ENCODE measurements at places on chromosomes 7 and 10.

DNA sequence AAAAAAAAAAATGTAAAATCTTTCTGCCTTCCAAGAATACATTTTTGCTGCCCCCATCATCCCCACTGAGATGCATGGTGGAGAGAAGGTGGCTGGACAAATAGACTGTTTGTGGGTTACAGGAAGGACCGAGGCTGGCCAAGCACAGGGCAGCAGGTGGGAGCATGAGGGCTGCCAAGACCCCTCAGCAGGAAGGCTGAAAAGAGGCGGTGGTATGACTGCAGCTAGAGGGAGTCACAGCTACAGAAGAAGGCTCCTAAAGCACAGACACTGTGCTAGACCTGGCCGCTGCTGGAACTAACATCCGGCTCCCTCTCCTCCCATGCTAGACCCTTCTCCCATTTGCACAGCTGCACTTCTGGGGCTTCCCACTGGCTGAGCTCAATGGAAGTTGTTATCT, 289.6 kb downstream of the TCERG1L start:
- DNase-seq: no peak

DNA sequence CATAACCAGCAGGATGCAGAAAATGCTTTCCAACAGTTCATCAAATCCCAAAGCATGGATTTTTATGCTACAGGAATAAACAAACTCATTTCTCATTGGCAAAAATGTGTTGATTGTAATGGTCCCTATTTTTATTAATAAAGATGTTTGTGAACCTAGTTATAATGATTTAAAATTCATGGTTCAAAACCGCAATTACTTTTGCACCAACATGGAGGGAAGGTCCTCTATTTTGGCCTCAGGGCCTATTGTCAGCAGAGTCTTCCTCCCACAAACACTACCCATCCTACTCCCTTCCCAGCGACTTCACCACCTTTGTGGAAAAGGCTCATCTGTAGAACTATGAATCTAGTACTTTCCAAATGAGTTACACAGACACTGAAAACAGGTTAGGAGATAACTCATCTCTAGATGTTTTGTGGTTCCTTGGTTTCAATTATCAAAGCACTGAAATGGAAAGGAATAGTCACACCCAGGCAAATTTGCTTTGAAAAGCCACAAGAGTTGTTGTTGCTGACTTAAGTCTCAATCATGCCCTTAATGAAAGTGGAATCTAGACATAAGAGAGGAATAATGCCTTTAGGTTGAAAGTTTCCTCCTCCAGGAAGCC, 59.4 kb upstream of the FRMD4A start:
- no peak for DNase-seq

DNA sequence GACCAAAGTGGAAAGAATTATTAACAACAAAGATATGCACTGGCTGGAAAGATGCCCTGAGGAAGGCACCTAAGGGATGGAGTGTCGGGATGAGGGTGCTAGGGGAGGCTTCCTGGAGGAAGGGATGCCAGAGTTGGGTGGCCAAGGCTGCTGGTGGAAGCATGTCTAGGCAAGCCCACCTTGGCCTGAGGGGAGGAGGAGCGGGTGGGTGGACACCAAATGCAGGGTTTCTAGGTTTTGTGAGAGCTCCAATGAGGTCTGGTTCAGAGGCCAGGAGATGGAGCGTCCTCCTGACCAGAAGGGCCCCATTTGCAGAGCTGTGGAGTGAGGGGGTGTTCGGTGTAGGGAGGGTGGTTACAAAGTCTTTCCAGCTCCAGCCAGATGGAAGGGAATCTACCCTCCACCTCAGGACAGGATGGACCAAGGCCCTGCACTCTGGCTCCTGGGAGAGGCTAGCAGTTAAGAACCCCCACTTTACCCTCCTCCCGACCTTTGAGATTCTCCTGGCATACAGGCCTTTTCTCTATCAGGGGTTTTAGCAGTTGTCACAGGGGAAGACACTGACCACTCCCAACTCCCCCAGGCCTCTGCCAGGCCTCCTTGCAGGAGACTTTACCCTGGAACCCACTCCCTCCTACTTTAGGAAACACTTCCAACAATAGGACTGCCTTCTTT, 3.0 kb upstream of the DDIT4 start:
- no peak for DNase-seq

DNA sequence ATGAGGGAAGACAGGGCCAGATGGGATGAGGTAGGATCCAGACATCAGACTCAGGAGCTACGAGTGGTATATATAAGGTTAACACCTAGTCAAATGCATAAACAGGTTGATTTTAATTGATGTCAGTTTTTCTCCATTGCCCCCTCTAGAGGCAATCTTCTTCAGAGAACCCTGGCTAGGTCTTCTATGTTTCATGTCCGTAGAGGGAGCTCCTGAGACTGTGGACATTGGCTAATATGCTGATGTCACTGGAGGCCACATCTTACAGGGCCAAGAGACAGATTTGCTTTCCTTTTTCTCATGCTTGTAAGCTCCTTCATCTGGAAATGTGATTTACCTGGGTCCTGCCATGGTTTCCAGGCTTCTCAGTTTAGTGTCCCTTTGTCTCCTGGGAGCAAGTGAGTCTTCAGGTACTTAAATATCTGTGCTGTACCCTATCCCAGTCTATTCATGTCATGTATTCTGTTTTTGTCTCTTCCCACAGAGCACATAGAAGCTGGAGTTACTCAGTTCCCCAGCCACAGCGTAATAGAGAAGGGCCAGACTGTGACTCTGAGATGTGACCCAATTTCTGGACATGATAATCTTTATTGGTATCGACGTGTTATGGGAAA, 161.6 kb upstream of the PRSS1 start:
- DNase-seq: no peak

DNA sequence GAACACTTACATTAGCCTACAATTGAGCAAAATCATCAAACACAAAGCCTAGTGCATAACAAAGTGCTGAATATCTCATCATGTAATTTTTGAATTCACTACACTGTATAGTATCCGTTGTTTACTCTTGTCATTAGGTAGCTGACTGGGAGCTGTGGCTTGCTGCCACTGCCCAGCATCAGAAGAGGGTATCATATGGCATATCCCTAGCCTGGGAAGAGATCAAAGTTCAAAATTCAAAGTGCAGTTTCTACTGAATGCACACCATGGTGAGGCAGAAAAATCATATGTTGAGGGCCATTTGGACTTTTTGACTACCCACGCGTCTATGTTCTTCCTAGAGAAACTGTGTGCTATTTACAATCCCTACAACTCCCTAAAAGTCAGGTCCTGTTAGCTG, 7.5 kb upstream of the ZC3HAV1 start:
- DNase-seq: no peak

DNA sequence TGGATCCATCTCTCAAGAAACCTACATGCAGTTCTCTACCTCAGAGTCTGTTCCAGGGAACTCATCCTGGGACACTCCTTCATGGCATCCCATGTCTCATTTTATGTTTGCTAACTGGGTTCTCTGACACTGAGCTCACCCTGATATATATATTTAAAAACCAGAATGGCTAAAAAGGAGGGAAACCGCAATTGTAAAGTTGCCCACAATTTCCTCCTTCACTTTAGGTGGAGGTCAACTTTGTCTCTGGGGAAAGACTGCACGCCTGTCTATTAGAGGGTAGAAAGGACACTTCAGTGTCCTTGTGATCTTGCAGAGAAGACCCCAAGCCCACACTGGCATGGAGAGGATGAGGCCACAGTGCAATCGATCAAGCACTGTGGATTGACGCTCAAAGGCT, 131.7 kb downstream of the TEX36 start:
- DNase-seq: no peak

DNA sequence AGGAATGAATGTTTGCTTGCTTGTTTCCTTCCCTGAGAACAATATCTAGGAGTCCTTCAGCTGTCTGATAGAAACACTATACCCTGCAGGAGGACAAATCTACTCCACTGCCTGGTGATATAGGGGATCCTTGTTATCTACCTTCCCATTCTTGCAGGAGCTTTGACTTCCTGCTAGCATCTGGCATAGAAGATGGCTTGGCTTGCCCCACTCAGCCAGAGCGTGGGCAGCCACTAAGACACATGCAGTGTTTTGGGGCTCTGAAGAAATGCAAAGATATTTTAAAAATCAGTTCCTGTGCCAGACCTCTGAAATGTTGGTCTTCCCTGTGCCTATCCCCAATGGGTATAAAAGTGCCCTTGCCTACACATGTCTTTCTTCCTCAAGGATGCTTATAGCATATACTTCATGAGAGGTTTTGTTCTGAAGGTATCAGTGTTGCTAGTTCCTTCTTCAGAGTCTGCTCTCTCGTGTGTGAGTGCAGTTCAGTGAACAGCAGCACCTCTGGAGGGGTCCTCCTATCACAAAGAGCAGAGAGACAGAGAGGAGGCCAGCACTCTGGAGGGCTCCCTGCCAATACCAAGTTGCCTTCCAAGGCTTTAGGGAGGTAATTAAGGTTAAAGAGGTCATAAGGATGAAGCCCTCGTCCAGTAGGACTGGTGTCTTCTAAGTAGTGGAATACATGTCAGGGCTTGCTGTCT, 149.1 kb upstream of the CALCR start:
- DNase-seq: no peak

- DNase-seq: no peak
Measured at GRCh38 chr7:265998-266850, 23.7 kb upstream of the FOXL3 start.

GRCh38 chr10:6660460-6660859, 80.4 kb upstream of the PRKCQ start:
- DNase-seq: no peak

DNA sequence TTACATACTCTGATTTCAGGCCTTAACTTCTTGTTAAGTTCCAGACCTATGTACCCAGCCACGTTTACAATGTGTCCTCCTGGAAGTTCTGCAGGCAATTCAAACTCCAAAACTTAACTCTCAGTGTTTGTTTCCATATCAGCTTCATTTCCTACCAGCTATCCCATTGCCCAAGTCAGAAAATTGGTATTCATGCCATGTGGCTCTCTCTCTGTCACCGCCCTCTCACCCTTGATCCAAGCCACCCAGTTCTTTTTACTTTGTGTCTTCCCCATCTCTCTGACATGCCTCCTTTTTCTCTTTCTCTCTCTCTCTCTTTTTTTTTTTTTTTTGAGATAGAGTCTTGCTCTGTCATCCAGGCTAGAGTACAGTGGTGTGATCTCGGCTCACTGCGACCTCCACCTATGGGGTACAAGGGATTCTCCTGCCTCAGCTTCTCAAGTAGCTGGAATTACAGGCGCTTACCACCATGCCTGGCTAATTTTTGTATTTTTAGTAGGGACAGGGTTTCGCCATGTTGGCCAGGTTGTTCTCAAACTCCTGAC, 33.9 kb downstream of the ARL4A start:
- DNase-seq: no peak

- no peak for DNase-seq
Measured at GRCh38 chr7:1235501-1236131, 2.9 kb downstream of the UNCX start.

GRCh38 chr10:114257498-114257897, 18.4 kb downstream of the VWA2 start:
- no peak for DNase-seq

DNA sequence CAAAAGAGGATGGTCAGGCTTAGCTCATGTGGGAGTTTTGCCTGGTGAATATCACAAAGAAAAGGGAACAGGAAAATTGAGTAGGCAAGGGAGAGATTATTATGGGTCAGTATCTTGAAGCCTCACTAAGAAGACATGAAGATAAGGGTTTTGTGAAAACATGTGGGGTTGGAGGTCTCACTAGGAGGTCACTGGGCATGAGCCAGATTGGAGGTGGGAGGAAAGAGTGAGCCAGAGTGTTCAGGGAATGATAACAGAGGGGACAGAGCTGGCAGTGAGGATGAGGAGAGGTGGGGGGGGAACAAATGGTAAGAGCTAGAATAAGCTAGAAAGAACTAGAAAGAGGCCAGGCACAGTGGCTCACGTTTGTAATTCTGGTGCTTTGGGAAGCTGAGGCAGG, 374.3 kb downstream of the GRID1 start:
- no peak for DNase-seq

DNA sequence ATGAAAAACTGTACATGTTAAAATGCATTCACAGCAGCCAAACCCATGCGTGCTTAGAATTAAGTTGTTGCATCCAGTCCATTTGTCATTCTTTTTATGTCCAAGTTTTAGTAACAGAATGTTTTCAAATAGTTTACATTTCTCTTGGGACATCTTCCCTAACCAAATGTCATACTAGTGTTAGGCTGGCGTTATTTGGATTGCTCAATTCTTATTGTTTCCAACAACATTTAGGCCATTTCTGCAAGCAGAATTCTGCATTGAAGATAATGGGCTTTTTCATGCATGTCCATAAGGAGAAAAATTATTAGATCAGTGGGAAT, 203.0 kb downstream of the HIBADH start:
- no peak for DNase-seq

- no peak for DNase-seq
Measured at GRCh38 chr7:148255333-148255732, 335.2 kb upstream of the C7orf33 start.

- DNase-seq: no peak
Measured at GRCh38 chr10:34260904-34261303, 554.2 kb downstream of the PARD3 start.

Data from upper lobe of right lung (tissue), 1 donor.